ENCODE measurements at places on chromosomes 1 and 21.

GRCh38 chr1:224383218-224383617, 26.5 kb downstream of the CNIH4 start:
- DNase-seq: no peak

DNA sequence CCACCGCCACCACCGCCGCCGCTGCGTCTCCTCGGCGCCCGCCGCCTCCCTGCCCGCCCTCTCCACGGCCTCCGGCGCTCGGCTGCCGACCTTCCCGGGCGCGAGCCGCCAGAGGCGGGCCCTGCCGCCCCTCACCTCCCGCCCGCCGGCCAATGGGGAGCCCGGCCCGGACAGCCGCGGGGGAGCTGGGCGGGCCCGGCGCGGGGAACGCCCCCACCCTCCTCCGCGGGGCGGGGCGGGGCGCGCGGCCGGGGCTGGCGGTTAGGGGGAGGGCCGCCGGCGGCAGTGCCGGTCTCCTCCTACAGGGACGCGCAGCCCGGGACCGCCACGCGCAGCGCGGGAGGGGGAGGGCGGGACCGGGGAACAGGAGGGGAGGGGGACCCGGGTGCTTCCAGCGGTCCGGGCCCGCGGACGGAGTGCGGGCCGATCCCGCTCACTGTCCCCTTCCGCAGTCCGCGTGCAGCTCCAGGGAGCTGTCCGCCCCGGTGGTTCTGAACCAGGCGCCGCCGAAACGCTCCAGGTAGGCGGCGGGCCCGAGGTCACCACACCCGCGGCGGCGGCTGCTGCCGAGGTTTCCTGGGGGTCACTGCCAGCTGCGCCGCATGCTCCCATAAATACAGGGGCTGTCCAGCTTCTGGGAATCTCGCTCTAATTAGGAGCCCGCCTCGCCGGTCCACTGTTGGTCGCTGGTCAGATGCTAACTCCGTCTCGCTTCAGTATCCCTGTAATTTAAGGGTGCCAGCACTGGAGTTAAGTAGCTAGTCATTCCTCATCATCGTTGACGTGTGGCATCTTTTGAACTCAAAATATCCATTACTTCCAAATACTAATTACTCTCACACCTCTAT, at the start of gene PGBD5:
Gene PGBD5 (minus strand): TSS at position 87 of the 848 bp plus-strand sequence. CDS start 404 bp downstream, outside the sequence.
- peak; percentile 70 for DNase-seq

GRCh38 chr1:234188454-234188792, 184.8 kb upstream of the COA6 start:
- DNase-seq: no peak

GRCh38 chr1:113452921-113453770, 62.8 kb downstream of the MAGI3 start:
- peak; percentile 34 for DNase-seq

DNA sequence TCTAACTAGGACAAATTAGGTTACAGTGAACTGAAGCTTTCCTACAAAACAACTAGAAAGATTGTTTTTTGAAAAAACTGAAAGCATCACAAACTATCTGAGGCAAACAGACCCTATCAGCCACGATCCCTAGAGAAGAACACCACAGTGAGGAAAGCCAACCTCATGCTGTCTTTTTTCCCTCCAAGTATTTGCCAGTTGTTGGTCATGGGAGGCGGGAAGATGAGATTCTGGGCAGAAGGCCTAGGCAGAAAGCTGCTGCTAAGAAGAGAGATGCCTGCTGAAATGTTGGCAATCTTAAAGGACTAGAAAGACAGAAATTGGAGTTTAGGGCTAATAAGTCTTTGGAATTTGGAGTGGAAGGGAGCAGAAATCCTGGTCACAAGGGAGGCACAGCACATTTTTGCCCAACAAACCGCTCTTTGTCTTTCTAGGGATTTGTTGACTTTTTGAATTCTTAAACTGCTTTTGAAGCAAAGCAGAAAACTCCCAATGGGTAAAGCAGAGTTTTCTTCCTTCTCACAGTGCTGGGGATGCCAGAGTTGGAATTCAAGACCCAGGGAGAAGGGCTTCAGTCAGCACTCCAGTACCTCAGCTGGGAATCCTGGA, 83.9 kb downstream of the MT1HL1 start:
- DNase-seq: peak; percentile 2

GRCh38 chr1:100184536-100184935, 6.5 kb upstream of the LRRC39 start:
- no peak for DNase-seq
